Inflammatory macrophage treated with lipopolysaccharide for 4 hours (primary cell): ENCODE measurements at places on chromosomes 16 and 17.

GRCh38 chr17:48612456-48612853 is 1.6 kb upstream of the HOXB7 start:
- no peak for DNase-seq

GRCh38 chr16:86034421-86034919 is 135.5 kb downstream of the IRF8 start:
- DNase-seq: no peak

DNA sequence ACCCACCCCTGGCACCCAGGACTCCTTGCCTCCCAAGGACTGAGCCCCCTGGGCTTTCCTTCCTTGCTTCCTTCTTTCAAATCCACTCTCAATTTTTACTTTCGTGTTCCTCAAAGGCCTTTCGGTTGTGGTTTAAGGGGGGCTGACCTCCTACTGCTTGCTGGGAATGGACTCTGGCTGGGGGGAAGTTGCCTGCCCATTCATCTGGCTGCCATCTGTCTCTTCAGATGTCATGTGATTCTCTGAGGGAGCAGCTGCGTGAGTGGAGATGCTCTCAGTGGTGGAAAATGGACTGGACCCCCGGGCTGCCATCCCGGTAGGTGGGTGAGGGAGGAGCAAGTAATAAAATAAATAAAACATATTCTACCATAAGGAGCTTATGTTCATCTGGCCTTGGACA is 93.8 kb upstream of the RPRML start:
- DNase-seq: peak; percentile 82

GRCh38 chr17:64099543-64099942 is 30.4 kb downstream of the ERN1 start:
- DNase-seq: no peak

DNA sequence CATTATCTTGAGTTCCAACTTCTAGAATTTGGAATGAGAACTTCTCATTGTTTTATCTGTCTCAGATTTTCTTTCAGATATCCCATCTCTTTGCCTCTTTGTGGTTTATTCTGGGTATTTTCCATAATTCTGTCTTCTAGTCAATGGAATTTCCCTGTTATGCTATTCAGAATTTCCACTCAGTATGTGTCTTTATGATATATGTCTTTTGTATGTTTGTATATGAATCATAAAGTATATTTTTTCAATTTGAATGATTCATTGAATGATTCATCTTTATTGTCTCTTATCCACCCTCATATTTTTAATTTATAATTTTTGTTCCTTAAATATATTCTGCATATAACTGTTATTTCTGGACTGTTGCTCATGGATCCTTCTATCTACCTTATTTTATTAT is 729.7 kb upstream of the GOT2 start:
- DNase-seq: no peak

- no peak for DNase-seq
Observed at GRCh38 chr17:20300436-20300934, 166.9 kb downstream of the LGALS9B start.

GRCh38 chr17:47831934-47832327 is 461 bp downstream of the LRRC46 start:
- peak; percentile 60 for DNase-seq

- no peak for DNase-seq
Observed at GRCh38 chr16:21161211-21161610, 2.7 kb downstream of the LDAF1 start.

- DNase-seq: no peak
Observed at GRCh38 chr17:53628011-53628410, 194.7 kb upstream of the KIF2B start.

DNA sequence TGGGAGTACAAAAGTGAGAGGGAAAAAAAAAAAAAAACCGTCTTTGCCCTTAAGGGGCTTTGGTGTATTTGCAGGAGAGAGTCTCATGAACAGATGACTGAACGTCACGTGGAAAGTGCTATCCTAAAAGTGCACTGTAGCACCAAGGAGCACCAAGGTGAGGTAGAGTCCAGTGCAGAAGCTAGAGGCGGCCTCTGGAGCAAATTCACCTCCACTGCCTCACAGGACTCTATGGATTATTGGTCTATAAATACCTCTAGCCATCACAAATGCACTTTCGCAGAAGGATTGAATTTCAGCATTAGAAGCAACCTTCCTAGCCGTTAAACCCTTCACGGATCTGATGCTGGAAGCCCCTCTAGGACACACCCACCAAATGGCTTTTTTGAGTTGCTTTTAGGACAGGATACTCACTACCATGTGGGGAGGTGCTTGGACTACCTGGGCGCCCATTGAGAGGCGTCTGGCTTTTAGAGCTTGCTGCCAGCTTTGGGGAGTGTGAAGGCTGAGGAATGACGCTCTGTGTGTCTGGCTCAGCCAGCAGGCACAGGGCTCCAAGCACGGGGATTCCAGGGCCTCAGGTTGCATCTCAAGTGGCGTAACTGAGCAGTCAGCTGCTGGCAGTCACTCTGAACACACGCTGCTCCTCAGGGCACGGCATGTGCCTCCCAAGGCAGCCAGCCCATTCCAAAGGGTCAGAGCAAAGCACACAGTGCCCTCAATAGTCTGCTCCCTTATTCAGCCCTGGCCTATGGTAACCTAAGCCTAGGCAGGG is 52.7 kb downstream of the CDRT4 start:
- no peak for DNase-seq

- DNase-seq: no peak
Observed at GRCh38 chr16:80142281-80142680, 398.5 kb upstream of the DYNLRB2 start.

DNA sequence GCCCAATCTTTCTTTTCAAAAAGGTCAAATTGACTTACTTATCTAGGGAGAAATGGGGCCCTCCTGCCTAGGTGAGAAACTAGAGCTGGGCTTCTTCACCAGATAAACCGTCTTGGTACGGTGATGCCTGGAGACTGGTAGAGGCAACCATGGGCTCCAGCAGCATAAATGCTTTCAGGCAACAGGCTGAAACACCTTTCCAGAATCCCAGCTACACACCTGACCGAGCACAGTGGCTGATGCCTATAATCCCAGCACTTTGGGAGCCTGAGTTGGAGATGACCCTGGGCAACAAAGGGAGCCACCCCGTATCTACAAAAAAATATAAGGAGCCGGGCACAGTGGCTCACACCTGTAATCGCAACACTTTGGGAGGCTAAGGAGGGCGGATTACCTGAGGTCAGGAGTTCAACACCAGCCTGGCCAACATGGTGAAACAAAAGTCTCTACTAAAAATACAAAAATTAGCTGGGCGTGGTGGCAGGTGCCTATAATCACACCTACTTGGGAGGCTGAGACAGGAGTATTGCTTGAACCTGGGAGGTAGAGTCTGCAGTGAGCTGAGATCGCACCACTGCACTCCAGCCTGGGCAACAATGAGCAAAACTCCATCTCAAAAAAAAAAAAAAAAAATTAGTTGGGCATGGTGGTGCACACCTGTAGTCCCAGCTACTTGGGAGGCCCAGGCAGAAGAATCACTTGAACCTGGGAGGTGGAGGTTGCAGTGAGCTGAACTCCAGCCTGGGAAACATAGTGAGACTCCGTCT is 8.0 kb downstream of the TRAF4 start:
- DNase-seq: no peak

DNA sequence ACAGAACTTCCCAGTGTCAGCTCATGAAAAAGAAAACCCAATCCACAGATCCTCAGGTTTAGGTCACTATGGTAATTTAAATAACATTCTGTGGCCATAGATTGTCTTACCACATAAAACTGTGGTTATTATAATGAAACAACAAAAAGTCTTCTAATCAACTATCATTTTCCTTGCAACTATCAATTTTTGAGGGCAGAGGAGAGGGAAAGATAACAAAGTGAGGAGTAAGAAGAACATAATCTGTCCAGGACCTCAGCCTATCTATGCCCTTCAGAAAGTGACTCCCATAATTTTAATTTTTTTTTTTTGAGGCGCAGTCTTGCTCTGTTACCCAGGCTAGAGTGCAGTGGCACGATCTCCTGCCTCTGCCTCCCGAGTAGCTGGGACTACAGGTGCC is 4.0 kb upstream of the GGNBP2 start:
- DNase-seq: no peak

GRCh38 chr16:54240271-54241129 is 46.1 kb downstream of the IRX3 start:
- DNase-seq: no peak

- no peak for DNase-seq
Observed at GRCh38 chr17:77423589-77424451, 283.1 kb downstream of the SEC14L1 start.
